ENCODE measurements at places on chromosomes 7 and 10.

DNA sequence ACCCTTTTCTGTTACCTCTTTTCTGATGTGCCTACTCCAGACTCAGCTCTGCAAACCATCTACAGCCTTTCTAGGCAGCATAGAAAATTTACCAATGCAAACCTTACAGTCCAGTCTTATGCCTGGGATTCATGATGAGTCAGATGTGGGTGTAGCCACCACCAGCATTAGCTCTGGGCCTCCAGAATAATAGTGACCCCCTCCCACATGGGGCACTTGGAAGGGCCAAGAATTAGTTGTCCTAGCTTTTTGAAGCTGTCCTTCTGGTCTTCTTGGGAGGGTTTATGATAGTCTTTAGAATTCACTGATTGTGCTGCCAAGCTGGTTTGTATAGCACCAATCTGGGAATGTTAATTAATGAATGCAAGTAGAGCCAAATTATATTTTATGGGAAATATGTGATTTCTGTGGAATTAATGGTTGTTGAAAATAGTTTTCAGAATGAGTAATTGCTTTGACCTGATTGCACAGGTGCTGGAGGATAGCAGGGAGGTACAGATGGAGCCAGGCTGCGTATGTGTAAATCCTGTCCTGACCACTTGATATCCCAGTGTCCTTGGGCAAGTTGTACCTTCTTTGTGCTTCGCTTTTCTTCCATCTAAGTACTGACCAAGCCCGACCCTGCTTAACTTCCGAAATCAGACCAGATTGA is 94.8 kb downstream of the CPED1 start:
- no peak for DNase-seq

DNA sequence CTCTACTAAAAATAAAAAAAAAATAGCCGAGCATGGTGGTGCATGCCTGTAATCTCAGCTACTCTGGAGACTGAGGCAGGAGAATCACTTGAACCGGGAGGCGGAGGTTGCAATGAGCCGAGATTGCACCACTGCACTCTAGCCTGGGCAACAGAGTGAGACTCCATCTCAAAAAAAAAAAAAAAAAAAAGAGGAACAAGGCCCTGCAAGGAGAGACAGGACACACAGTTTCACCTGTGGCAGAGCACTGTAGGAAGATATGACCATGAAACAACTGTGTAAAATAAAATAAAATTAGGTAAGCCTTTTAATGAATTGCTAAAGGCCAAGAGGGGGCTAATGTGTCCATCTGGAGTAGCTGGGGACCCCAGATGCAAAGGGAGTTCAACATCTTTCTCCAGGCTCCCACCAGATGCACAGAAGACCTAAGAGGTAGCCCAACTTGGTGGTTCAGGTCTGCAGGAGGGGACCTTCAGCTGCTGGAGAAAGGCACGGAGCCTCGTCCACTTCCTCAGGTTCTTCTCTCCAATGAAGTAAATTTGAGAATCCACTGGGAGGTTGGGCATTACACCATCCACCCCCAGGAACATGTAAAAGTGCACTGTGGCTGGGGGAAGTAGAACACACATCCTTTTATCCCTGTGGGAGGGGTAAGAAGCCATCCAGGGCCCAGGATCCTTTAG is 12.7 kb downstream of the PPIF start:
- DNase-seq = no peak

DNA sequence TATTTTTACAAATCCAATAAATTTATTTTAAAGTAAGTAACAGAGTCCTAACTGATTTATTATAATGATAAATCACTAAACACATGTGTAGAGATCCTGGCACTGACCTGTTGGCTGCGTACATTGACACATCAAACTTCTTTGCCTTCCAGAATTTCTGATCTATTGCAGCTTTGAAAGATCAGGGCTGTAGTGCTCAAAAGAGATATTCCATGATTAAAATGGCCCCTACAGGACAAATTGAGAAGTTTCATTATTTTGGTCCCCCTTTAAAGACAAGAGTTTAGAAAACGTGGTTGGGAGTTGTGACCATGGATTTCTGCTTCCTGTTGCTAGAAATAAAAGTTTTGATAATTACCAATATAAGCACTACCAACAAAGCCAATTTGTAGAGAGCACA is 87.7 kb upstream of the PDK4 start:
- no peak for DNase-seq

- no peak for DNase-seq
These were observed 750.1 kb downstream of the MAGI2 start for GRCh38 chr7:78703391-78703790.

GRCh38 chr10:97687785-97688781 is 1.0 kb upstream of the AVPI1 start:
- DNase-seq = no peak

- DNase-seq = no peak
These were observed 953.9 kb upstream of the ZNF722 start for GRCh38 chr7:63044721-63045120.

Measured in stimulated activated CD4-positive, alpha-beta T cell treated with anti-CD3 and anti-CD28 coated beads, Interleukin-2, amount 100 ng/mL, for 24 hours (primary cell).